GM23248 (cell line): ENCODE measurements at places on chromosomes 6 and 20. TPM values are rescaled to one million over a fixed set of nuclear protein-coding genes. Genes with fewer than 3 reads are reported as not detected.

- no peaks in the 10 kb centered on the region for H3K4me1 ChIP-seq
- 0 out of 2 replicates have a peak, but pooled peaks cover 3% of the 10 kb centered on the region for H3K36me3 ChIP-seq
- peak; percentile 78 for DNase-seq
- H3K27ac ChIP-seq, result no peak overlapping the region
Measured at GRCh38 chr6:155248008-155249001, 15.5 kb upstream of the CLDN20 start.

DNA sequence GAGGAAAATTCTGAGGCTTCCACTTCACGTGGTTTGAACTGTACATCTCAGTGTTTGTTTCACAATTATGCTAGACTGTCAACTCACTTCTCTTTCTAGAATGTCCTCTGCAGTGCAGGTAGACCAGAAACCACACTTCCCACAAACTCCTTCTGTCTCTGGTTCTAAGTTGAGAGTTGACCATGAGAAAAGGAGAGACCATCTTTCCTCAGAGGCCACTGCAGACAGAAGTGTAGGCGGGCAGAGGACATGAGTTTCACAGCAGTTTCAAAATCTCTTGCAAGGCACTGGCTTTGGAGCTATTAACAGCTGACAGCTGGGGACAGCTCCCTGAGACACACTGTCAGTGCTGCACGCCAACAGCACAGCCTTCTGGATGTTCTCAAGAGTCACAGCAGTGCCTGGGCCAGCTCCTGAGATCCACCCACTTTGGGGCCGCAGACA is 55.4 kb upstream of the MOXD1 start:
- peak overlapping the region; percentile 16 for H3K27ac ChIP-seq
- no peaks in the 10 kb centered on the region for H3K27me3 ChIP-seq
- peaks cover 47% of the 10 kb centered on the region for H3K36me3 ChIP-seq
- DNase-seq, result peak; percentile 73

DNA sequence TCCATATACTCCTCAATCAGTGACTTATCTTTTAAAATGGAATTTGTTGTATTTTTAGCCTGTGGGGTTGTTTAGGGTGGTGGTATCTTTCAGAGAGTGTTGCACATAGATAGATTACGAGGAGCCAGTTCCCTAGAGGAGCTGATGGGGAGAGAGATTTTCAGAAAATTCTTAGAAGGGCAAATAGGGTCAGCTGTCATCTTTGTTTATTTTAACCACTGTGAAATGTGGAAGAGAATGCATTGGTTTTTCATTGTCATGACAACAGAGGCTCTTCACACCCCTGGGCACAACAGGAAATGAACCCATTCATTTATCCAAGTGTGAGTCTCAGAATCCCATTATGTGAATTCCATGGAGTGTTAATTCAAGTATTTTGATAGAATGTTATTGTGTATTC is 188.4 kb downstream of the JARID2 start:
- H3K4me3 ChIP-seq, result no peak overlapping the region
- H3K4me1 ChIP-seq, result peaks cover 50% of the 10 kb centered on the region
- no peak overlapping the region for H3K27ac ChIP-seq
- H3K27me3 ChIP-seq, result no peaks in the 10 kb centered on the region
- no peaks in the 10 kb centered on the region for H3K36me3 ChIP-seq
- DNase-seq, result no peak

DNA sequence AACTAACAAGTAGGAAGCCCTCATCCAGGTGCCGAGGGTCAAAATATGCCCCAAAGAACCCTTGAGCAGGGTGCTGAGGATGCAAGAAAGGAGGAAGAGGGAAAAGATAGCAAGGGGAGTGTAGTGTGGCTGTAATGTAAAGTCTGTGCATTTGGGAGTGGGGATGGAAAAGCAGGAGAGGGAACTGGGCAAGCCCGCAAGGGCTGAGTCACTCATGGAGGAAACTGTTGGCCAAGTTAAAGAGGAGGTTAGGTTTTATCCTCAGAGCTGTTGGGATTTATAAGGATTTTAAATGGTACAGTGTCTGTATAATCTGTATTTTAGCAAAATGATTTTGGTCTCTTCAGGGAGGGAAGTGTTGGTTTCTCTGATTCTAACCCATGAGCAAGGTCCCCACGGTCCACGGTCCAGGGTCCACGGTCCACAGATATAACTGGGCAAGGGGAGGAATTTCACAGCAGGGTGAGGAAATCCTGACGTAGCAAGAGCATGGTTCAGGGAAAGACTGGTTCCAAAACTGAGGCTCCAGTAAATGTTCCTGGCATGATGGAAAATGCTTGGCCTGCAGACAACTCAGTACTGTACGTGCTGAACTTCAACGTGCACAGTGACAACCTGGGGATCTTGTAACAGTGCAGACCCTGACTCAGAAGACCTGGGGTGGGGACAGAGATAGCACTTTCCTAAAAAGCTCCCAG is 759.8 kb downstream of the PTPRT start:
- no peak overlapping the region for H3K27ac ChIP-seq
- no peaks in the 10 kb centered on the region for H3K4me1 ChIP-seq
- no peaks in the 10 kb centered on the region for H3K36me3 ChIP-seq
- H3K4me3 ChIP-seq, result no peak overlapping the region
- no peaks in the 10 kb centered on the region for H3K27me3 ChIP-seq

GRCh38 chr20:45153752-45154151 is 20.9 kb upstream of the PI3 start:
- no peak for DNase-seq
- H3K4me1 ChIP-seq, result no peaks in the 10 kb centered on the region
- peaks cover 18% of the 10 kb centered on the region for H3K27me3 ChIP-seq
- H3K27ac ChIP-seq, result no peak overlapping the region
- H3K4me3 ChIP-seq, result no peak overlapping the region

EBF4 gene
- 0.76 TPM in 1 of 2 replicates, not detected in the other for total RNA-seq
